ENCODE measurements at places on chromosomes 12 and 14. TPM values are rescaled to one million over a fixed set of nuclear protein-coding genes. Genes with fewer than 3 reads are reported as not detected.

SCARB1 gene
- 16.9 TPM for total RNA-seq

CEP170B gene
- total RNA-seq: 11.3 TPM

LTB4R gene
- 9.5 TPM for total RNA-seq

DNA sequence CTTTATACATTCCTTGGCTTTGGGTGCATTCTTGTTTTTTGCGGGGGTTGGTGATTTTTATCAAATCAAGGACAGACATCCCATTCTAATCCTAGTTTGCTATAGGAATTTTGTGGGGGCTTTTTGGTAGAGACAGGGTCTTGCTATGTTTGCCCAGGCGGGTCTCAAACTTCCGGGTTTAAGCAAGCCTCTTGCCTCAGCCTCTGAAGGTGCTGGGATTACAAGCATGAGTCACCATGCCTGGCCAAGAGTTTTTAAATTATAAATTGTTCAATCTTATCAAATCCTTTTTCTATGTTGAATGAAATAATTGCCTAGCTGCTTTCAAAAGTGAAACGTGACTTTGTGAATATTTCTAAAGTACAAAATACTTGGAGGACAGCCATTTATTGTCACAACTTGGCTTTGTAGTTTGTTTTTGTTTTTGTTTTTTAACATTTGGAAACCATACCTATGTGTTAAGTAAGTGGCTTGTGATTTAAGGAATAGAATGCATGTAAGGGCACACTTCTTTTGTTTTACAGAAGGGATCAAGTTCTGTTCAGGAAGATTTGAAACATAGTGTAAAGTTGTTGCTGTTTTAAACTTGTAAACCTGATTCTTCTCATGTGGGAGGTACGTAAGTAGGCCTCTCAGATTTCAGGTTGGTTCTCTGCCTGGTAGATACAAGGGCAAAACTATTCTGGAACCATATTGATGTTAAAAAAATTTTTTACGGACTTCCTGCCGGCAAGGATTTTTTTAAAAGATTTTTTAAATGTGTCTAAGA lies 13.4 kb downstream of the MARK3 start:
- H3K4me1 ChIP-seq: peaks cover 45% of the 10 kb centered on the region
- no peak for DNase-seq
- peak overlapping the region; percentile 43 for H3K27ac ChIP-seq
- no peaks in the 10 kb centered on the region for H3K27me3 ChIP-seq

DNA sequence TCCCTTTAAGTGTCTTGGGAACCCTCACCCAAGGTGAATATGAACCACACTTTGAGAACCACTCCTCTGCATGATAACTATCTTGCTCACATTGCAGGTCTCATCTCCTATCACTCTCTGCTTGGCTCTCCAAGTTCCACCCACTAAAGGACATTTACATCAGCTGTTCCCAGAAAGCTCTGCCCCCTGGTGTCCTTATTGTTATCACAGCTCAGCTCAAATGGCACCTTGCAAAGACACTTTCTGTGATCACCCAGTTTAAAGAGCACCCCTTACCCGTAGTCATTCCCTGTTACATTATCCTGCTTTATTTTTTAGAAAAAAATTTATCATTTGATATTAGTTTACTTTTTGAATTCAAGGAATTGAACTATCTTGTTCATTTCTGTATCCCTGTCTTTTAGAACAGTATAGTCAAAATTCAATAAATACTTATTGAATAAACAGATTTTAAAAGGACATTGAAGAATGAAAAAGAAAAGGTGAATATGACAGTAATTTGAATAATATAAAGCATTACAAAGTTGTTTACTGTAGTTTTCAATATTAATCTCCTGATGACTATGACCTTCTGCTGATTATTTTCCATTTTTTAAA lies 20.5 kb upstream of the GUCY2C start:
- peak; percentile 55 for DNase-seq
- no peaks in the 10 kb centered on the region for H3K4me1 ChIP-seq
- no peak overlapping the region for H3K27ac ChIP-seq
- H3K36me3 ChIP-seq: no peaks in the 10 kb centered on the region

GRCh38 chr14:61699027-61699426 lies 3.7 kb downstream of the HIF1A start:
- H3K27me3 ChIP-seq: peaks cover 5% of the 10 kb centered on the region
- DNase-seq: no peak
- no peak overlapping the region for H3K27ac ChIP-seq
- H3K36me3 ChIP-seq: peaks cover 8% of the 10 kb centered on the region
- peaks cover 52% of the 10 kb centered on the region for H3K4me1 ChIP-seq

GRCh38 chr12:58678753-58679152 lies 241.6 kb downstream of the LRIG3 start:
- no peak overlapping the region for H3K4me3 ChIP-seq
- H3K36me3 ChIP-seq: no peaks in the 10 kb centered on the region
- H3K4me1 ChIP-seq: no peaks in the 10 kb centered on the region
- DNase-seq: no peak
